Stimulated activated CD4-positive, alpha-beta T cell treated with anti-CD3 and anti-CD28 coated beads, TNF-alpha, amount 100 ng/mL, for 24 hours (primary cell): ENCODE measurements at places on chromosomes 3 and 15.
A peak's percentile ranks its signal among the peaks of the same experiment; 100 is the strongest.

DNA sequence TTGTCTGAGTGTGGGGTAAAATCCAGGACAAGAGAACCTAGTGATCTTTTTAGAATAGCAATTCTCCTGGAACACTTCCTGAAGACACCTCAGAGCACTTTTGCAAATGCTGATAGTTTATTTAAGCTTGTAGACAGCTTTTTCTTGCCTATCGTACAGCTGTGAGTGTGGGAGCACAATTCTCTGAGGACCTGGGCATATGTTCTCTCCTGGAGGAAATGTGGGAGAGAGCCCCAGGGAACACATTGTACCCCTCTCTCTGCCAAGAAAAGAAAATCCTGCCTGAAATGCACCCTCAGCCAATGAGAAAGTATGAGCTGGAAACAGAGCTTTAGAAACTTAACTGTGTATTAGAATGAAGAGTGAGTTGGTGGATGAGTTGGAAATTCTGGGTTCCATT is 308.3 kb upstream of the SEMA6D start:
- DNase-seq: no peak

DNA sequence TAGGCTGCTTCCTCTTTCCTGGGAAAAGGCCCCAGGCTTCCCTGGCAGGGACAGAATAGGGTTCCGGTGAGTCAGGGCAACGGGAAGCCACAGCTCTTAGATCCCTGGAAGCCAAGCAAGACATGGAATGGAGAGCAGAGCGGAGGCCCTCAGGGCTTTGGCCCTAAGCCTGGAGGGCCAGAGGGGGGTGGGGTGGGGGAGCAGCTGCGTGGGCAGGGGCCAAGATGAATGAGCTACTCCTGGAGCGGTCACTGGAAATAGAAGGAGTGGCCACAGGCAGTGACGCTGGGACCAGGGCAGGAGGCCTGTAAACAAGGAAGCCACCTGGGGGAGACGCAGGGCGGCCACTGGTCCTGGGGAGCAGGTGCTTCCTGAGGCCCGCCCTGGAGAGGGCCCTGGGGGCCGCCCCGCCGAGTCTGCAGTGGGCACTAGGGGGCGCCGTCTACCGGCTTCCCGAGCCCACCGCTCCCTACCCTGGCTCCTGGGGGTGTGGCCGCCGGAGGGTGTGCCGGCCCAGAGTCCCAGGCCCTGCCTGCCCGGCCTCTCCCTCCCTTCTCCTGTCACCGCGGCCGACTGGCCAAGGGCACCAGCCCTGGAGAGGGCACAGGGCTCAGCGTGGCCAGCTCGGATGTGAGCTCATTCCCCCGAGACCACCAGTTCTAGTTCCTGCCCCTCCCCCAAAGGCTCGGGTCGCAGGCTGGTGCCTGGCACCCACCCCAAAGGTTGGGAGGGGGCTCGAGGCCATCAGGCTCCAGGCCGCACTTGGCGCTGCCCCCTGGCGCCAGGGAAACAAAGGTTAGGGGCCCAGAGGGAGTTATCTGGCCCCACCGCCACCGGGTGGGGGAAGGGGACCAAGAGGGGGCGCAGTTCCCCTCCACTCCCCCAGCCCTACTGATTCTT is 12.1 kb downstream of the VPS18 start:
- peak; percentile 81 for DNase-seq

- no peak for DNase-seq
Measured at GRCh38 chr3:168165390-168166269, 69.9 kb upstream of the GOLIM4 start.

DNA sequence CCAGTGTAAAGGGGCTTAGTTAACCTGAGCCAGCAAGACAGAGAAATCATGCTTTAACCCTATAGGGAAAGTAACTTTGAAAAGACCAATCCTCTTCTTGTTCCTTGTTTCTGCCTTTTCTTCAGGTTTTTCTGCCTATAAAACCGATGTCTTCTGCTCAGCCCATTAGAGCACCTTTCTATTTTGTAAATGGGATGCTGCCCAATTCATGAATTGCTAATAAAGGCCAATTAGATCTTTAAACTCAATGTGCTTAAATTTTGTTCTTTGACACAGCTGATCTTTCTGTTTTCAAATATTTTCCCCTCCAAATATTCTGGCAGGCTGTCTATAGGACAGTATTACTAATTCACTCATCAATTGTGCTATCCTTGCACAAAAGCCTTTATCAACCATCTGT is 33.8 kb upstream of the SPTSSB start:
- no peak for DNase-seq

GRCh38 chr3:170418422-170419398 is at the start of gene CLDN11:
Gene CLDN11 (plus strand): TSS chr3:170418868. CDS start chr3:170419067, 199 bp downstream.
- DNase-seq: no peak

GRCh38 chr3:28850186-28850585 is 430.7 kb upstream of the RBMS3 start:
- no peak for DNase-seq

- no peak for DNase-seq
Measured at GRCh38 chr3:38116471-38117162, 20.3 kb downstream of the ACAA1 start.

GRCh38 chr3:141093397-141093796 is 42.2 kb downstream of the SPSB4 start:
- no peak for DNase-seq

GRCh38 chr15:84749111-84749991 is 959 bp downstream of the ZNF592 start:
- DNase-seq: no peak

- DNase-seq: no peak
Measured at GRCh38 chr3:39917065-39917773, 107.8 kb downstream of the MYRIP start.

DNA sequence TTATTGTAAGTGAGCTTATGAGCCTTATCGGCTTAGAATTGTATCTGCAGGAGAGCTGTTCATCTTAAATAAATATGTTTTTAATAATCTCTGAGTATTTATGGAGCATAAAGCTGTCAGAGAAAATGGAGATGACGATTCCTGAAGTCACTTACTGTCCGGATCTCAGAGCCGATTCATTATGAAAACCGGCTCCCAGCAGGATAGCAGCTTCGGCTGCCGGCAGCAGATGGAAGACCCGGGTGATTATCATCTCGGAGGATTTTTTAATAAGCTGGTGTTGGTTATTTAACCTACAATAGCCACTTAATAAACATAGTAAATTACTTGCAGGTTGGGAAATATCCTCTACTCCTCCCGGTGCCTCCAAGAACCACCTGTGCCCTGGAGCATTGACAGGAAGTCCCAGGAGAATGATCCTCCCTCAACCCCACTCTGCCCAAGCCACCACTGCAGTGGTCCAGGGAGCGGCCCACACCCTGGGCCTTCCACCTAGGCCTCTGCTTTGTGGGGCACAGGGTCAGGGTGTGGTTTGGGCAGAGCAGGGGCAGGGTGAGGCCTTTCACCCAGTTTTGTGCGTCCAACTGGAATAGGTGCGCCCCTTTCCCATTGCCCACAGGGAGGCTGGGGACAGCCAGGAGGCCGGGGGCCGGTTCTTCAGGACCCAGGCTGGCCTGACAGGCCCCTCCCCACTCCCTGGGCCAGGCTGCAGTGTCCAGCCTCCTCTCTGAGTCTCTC is 42.2 kb upstream of the PRR23E start:
- no peak for DNase-seq

DNA sequence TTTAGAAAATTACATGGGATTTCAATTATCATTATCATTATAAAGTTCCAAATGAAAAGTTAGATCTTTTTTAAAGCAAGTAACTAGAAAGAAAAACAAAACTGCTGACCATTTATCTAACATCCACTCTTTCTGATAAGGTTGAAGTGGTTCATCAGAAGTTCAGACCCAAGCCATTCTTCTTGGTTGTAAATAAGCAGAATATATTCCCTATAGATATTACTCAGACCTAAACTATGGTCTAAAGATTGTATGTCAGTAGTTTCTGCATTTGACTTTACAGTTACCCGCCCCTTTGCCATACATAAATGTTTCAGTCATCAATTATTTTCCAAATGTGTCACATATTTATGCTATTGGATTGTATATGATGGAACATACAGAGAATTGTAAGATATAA is 136.7 kb downstream of the PLOD2 start:
- DNase-seq: no peak

GRCh38 chr15:60477916-60478565 is 901 bp downstream of the ICE2 start:
- no peak for DNase-seq

DNA sequence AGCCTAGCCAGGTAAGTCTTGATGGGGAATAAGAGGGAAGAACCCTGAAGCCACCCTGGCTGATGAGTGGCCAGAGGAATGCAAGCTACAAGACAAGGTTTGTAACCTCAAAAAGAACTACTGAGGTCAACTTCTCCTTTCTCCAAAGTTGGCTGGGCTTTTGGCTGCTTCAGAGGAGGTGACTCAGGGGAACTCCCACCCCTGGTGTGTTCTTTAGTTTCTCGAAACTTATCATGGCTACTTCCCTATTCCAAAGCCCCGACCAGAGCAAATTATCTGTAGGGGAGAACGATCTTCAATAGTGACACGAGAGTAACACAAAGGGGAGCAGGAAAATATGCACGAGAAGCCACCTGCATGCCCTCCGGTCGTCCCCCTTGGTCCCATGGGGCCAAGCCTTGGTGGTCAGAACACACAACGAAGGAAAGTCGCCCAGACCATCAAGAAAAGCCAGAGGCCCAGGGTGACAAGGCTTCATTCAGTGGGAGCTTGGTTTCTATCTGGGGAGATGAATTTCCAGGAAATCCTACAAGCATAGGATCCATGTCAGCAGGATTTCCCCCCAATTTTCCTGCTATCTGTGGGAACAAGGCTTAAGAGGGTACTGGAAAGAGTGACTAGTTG is 6.5 kb upstream of the BCL2A1 start:
- no peak for DNase-seq

- DNase-seq: no peak
Measured at GRCh38 chr15:61830536-61831330, 229.5 kb downstream of the VPS13C start.

GRCh38 chr15:65512807-65513416 is 4.6 kb downstream of the DPP8 start:
- DNase-seq: no peak

- no peak for DNase-seq
Measured at GRCh38 chr3:123112232-123112631, 45.4 kb downstream of the PDIA5 start.

DNA sequence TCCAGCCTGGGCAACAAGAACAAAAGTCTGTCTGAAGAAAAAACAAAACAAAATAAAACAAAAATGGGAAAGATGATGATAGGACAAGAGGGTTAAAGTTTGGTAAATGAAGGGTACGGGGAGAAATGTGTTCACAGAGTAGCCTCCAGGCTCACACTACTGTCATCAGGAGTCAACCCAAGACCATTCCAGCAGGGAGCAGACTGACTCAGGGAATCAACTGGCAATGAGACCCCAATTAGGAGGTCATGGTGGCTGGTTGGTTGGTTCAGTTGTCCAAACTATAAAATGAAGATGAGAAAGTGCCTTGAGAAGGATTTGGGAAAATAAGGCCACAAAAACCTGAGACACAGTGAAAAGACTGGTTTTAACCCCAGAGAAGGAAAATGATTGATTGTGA is 51.8 kb downstream of the KLHL6 start:
- no peak for DNase-seq

DNA sequence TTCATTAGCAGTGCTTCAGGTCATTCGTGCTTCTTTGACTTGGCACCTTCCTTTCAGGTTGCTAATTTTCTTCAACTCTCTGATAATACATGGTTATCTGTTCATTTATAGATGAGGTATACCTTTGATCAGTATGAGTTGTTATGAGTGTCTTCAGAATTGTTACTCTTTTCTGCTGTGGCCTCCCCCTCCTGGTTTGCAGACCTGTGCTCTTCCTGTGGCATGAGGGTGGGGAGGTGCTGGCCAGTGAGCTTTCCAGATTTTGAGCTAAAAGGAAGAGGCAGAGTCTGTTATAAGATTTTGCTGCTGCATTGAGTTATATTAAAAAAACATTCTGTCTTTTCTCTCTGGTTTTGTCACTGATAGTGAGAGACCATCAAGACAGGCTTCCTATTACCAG is 30.8 kb upstream of the GOLGA6L9 start:
- no peak for DNase-seq
